ENCODE measurements at places on chromosomes 6 and 20. TPM values are rescaled to one million over a fixed set of nuclear protein-coding genes. Genes with fewer than 3 reads are reported as not detected.

The NOX3 gene
- not detected for total RNA-seq

The KCNS1 gene
- 0.21 TPM for total RNA-seq

The STX11 gene
- 24.3 TPM for total RNA-seq

The SLPI gene
- 134 TPM for total RNA-seq

The FRS3 gene
- total RNA-seq = 11.4 TPM

The CST2 gene
- total RNA-seq = 2.4 TPM

- DNase-seq = no peak
Observed at GRCh38 chr20:57103146-57103800, 163.2 kb downstream of the BMP7 start.

GRCh38 chr6:146339716-146340115, 203.9 kb upstream of the RAB32 start:
- DNase-seq = no peak

GRCh38 chr6:111837007-111837406, 36.2 kb downstream of the FYN start:
- DNase-seq = no peak

DNA sequence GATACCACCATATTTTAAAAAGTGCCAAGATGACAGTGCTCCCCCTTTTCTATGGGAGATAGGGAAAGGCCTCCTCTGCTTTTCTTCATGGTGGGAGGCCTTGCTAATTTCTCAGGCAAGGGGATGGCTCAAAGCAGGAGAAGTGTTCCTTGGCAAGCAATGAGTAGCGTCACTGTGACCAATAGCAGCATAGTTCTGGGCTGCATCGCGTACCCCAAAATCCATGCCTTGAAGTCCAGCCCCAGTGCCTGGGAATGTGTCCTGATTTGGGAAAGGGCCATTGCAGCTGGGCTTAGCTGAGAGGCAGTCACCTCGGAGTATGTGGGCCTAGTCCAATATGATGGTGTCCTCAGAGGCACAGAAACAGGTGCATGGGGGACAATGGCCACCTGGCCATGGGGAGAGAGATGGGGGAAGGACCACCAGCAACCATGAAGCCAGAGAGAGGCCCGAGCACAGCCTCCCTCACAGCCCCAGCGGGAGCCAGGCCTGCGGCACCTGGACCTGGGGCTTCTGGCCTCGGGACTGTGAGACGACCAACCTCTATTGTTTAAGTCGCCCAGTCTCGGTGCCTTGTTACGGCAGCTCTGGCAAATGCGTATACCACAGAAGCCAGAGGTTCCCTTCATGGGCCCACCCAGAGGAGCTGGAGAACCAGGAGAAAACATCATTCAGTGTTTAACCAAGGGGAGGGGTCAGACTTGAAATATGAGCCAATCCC, 153.1 kb upstream of the RPS6KA2 start:
- no peak for DNase-seq

DNA sequence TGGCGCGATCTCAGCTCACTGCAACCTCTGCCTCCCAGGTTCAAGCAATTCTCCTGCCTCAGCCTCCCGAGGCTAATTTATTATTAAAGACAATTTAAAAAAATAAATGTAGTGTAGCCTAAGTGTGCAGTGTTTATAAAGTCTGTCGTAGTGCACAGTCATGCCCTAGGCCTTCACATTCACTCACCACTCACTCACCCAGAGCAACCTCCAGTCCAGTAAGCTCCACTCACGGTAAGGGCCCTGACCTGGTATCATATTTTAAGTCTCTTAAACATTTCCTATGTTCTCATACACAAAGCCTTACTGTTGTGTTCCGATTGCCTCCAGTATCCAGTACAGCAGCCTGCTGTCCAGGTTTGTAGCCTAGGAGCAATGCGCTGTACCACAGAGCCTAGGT, 168.2 kb upstream of the FOXQ1 start:
- DNase-seq = no peak

- DNase-seq = no peak
Observed at GRCh38 chr20:2114990-2115681, 13.5 kb downstream of the STK35 start.

DNA sequence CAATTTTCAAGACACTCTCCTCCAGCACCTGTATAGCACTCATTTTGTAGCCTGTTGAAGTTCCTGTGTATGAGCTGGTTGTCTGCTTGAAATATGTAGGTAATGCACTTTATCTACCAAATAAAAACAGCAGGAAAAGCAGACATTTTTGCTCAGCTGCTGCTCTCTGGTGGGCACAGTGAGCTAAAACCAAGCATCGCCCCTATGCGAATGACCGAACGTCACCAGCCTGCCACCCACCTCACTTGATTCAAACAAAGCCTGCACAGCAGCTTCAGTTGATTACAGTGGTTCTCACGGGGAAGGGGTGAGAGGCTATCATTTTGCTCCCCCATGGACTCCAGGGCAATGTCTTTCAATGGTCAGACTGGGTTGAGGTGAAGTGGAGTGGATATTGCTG, 185.7 kb downstream of the SASH1 start:
- no peak for DNase-seq

DNA sequence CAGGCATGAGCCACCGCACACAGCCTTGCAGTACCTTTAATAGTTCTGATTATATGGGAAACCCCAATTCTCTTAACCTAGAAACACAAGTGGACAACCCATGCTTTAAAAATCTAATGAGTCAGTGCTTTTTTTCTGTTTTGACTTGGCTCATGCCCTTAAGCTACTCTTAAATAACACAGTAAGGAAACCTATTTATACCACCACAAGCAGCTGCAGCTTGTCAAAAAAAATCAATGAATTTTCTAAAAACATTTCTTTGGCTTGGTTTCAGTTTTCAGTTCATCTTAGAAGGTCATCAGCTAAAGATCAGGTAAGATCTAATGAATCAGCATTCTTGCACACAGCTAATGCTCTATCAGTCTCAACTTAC, 124.1 kb upstream of the DST start:
- DNase-seq = no peak

DNA sequence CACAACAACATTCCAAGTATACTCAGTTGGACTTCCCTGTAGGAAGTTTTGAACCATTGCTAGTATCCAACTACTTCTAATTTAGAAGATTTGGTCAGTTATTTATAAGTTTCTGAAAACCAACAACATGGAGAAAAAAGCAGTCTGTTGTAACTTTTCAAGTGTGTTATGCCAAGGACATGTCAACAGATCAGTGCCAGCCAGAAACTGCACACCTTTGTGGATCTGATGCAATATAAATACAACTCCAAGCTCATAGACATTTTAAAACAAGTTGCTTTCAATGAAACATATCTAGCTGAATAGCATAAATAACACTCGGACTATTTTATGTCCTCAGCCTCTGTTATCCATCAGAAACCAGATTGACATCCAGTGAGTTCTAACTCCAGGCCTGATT, 58.3 kb upstream of the CARMIL1 start:
- no peak for DNase-seq

- DNase-seq = no peak
Observed at GRCh38 chr6:110626442-110626841, 150.0 kb upstream of the SLC22A16 start.

DNA sequence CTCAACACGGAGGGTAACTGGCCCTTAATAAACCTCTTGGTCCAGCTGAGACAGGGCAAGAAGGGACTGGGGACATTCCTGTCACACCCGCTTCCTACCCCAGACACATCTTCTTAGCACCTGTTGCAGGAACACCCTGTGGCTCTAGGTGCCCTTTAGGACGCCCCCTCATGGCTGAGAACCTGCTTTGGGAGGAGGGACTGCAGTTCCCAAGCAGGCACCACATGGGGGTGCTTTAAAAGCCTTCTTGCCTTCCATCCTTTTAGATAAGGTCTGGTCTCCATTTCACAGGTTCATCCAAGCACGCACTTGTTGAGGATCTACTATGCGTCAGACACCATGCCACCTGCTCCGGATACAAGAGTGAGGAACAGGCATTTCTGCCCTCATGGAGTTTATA, 26.6 kb downstream of the NSFL1C start:
- no peak for DNase-seq

DNA sequence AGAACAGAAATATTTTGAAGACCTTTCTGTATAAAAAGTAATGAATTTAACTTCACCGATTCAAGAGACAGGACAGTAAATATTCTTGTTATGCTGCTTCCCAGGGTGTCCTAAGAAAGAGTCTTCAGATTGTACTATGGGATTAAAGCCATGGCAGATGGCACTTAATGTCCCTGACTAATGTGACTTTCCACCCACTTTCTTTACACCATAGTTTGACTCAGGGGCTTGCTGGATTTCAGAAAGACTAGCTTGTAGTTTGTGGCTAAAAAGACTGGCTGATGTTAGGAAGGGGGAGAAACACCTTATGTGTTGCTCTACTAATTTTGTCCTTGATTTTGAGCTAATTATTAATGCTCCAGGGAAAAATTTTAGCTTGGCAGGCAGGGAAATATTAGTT, 75.9 kb downstream of the UTRN start:
- no peak for DNase-seq

GRCh38 chr20:8292793-8293192, 160.7 kb downstream of the PLCB1 start:
- no peak for DNase-seq

DNA sequence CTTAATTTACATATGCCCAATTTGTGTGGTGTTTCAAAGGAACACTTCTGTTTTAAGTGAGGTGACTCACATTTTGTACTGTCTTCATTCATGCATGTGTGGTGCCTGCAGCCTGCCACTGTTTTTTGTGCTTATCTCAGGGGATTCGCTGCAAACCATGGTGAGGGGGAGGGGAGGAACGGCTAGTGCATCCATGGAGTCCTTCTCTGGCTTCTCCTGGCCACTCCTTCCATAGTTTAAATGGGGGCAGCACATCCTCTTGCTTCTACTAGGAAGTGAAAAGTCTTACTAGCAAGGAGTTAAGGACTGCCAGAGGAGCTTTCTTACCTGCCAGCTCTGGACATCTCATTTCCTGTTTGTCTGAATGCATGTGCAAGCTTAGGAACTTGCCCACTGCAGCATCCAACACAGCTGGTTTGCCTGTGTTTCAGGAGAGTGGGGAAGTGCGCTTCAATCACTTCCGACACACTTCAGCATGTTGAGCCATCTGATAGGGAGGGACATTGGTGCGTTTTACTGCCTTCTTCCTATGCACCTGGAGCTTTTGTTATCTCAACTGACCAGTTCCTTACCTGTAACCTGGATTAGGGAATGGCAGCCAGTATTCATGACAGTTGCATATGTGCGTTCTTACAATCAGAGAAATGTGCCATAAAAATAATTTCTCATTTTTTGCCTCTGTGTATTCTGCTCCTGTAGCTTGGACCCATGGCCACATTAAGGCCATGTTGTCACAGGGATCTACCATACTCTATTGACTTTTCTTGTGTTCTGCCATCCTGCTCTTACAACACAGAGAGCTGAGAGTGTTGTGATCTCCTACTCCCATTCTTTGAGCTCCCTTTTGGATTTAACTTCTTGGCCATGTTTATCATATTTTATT, 211.3 kb downstream of the ARID1B start:
- DNase-seq = no peak

DNA sequence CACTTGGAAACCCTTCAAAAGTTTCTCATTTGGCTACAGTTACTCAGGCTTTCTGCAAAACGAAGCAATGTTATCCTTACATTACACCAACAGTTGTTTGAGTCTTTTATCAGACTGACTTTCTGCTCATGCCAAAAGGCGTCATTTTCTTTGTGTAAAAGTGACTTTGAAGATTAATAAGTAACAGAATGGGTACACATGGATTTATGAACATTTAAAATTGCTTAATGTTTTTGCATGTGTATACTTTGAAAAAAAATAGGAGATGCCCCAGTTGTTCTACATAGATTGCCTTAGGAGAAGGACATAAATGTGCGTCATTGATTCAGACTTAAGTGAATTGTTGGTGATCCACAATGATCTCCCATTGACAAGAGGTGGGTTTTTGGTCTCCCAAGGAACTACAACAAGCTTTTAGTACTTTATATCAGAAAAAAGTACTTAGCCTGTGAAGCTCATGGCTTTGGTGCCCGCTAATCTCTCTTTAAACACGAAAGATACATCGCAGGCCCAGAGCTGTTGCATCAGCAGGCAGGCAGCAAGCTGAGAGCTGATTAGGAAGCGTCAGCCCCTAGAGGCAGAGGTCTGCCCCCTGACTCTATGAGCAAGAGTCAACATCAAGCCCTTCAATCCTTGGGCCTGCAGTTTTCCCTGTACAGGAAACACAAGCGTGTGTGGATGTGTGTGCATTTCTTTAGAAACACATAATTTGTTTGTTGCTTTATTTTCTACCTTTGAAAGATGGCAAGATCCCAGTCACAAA, 45.9 kb downstream of the SLC22A3 start:
- DNase-seq = no peak

DNA sequence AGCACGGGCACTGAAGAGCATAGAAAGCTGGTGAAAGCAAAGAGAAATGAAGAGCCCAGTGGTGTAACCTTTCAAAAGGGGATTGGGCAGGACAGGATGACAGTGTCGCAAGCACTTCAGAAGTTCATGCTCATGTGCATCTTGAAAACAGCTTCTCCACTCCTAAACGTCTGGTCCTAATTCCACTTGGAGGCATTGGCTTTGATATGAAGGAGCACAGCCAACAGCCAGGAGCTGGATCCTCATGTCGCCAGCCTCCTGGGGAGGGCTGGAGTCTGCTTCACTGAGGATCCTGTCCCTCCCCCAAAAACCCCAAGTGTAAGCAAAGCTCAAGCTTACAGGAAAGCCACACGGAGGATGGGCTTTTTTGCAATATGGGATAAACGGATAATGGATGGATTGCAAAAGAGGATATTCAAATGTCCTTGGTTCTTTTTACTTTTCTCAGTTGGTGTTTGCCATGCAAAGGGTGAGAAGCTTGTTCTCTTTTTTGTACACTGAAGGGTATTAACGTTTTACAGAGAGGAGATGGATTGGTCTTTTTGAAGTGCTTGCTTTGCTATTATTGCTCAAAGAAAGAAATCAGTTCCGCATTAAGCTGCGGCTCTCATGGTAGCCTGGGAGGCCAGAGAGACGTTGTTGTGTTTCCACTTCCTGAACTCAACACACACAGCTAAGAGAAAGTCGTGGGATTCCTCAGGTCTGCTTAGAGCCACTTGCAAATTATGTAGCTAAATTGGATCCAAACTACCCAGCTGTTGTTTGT, 92.2 kb downstream of the SIM1 start:
- DNase-seq = no peak
